ENCODE measurements at places on chromosomes 4 and X.
A peak's percentile ranks its signal among the peaks of the same experiment; 100 is the strongest.

- DNase-seq: no peak
Observed at GRCh38 chrX:114615765-114616164, 31.9 kb downstream of the HTR2C start.

- DNase-seq: no peak
Observed at GRCh38 chrX:53471346-53471745, 37.2 kb upstream of the HSD17B10 start.

DNA sequence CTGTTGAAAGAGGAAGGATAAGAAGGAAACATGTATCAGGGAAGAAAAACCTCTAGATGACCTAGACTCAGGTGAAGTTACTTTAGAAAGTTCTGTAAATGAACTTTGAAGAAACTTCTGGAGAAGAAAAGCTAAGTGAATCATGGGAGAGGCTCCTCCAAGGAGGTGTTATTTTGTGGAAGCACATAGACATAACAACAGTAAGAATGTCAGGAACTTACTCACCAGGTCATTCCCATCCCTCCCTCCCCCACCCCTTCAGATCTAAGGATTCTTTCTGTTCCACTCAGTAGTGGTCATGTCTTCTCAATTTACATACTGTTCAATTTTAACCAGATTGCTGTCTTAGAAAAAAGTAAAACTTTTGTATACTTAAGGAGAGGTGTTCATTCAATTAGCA lies 310.5 kb upstream of the DDX53 start:
- no peak for DNase-seq

DNA sequence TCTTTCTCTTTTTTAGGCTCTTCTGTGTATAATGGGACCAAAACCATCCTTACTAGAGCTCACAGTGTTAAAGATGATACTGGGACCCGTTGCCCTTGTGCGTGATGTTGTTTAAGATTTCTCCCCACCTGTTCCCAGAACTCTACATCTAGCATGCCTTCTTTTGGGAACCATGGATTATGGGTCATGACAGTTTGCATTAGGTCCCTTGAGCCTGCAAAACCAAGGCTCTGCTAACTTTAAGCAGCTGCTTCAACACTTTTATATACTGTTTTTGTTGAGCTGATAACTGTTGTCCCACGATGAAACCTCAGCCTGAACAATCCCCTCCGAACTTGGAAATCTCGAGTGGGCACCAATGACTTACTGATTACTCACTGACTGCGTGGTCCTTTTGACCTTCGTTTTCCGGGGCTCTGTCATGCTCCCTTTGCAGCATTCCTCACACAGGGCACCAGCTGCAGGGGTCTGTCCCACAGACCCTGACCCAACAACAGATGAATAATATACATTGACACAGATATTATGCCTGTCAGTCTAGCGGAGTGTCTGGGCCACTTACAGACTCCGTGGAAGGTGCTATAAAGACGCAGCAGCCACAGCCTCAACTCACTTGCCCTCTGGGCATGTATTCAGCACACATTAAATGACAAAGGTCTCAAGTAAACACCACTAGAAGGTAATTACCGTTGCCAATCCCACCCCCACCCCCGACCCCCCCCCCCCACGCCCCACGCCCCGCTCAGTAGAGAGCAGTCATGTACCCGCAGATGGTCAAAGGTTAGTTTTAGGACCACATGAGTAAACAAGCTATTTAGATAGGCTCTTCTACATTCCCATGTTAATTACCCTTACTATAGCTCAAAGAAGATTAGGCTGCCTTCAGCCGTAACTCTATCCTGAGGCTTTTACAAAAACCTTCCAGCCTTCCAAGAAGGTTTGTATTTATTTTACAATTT lies 162.0 kb upstream of the WDFY3 start:
- no peak for DNase-seq

- DNase-seq: no peak
Observed at GRCh38 chrX:31555506-31555905, 483.7 kb upstream of the FTHL17 start.

DNA sequence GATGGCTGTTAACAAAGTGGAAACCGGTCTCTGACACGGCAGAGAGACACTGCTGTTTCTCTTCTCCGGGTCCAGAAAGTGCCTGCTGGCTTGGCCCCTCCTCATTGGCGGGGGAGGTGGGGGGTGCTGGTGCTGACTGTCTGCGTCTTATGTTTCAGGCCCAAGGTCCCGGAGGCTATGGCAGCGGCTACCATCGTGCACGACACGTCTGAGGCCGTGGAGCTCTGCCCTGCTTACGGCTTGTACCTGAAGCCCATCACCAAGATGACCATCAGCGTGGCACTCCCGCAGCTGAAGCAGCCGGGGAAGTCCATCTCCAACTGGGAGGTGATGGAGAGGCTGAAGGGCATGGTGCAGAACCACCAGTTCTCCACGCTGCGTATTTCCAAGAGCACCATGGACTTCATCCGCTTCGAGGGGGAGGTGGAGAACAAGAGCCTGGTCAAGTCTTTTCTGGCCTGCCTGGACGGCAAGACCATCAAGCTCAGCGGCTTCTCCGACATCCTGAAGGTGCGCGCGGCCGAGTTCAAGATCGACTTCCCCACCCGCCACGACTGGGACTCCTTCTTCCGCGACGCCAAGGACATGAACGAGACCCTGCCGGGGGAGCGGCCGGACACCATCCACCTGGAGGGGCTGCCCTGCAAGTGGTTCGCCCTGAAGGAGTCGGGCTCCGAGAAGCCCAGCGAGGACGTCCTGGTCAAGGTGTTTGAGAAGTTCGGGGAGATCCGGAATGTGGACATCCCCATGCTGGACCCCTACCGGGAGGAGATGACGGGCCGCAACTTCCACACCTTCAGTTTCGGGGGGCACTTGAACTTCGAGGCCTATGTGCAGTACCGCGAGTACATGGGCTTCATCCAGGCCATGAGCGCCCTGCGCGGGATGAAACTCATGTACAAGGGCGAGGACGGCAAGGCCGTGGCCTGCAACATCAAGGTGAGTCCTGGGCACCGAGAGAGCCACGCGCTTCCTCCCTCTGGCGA lies 2.2 kb downstream of the AKAP17A start:
- no peak for DNase-seq

GRCh38 chr4:74623041-74623440 lies 171.3 kb downstream of the BTC start:
- peak; percentile 5 for DNase-seq

- DNase-seq: no peak
Observed at GRCh38 chrX:123454712-123455431, 270.8 kb downstream of the GRIA3 start.

DNA sequence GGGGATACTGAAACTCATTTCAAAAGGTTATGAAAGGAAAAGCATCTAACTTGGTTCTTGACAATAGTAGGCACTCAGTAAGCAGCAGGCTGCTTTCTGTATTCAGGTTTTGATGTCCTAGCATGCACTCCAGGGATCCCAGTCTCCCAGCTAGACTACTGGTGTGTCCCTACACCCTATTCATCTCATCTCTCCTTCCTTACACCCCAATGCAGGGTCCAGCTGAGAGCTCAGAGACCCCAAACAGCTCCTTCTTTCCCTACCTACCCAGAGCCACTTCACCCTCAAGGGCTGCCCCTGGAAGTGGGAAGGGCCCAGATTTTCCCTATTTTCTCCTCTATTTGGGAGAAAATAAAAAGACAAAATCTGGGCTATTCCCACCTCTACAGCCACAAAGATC lies 1.6 kb upstream of the EFNB1 start:
- DNase-seq: no peak

- no peak for DNase-seq
Observed at GRCh38 chrX:25754399-25754798, 383.7 kb upstream of the MAGEB18 start.

DNA sequence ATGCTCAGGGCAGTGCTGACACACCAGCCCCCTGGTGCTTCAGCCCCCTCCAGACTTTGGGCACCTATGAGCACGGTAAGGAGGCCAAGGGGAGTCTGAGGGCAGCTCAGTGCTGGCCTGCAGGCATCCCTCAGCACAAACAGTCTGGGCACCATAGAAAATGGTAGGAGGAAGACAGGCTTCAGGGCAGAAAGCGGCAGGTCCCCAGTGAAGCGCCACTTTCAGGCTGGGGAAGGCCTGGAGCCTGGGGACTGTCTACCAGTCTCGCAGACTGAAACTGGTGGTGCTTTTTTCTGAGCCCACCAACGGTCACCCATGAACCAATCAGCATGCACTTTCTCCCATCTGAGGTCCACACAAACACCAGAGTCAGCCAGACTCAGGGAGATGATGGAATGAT lies 1074.7 kb downstream of the PCDH18 start:
- no peak for DNase-seq

- DNase-seq: no peak
Observed at GRCh38 chr4:140326395-140326993, 47.0 kb upstream of the SCOC start.

GRCh38 chr4:145012841-145013240 lies 85.2 kb downstream of the ANAPC10 start:
- no peak for DNase-seq

GRCh38 chr4:137387924-137388323 lies 144.4 kb downstream of the PCDH18 start:
- no peak for DNase-seq

DNA sequence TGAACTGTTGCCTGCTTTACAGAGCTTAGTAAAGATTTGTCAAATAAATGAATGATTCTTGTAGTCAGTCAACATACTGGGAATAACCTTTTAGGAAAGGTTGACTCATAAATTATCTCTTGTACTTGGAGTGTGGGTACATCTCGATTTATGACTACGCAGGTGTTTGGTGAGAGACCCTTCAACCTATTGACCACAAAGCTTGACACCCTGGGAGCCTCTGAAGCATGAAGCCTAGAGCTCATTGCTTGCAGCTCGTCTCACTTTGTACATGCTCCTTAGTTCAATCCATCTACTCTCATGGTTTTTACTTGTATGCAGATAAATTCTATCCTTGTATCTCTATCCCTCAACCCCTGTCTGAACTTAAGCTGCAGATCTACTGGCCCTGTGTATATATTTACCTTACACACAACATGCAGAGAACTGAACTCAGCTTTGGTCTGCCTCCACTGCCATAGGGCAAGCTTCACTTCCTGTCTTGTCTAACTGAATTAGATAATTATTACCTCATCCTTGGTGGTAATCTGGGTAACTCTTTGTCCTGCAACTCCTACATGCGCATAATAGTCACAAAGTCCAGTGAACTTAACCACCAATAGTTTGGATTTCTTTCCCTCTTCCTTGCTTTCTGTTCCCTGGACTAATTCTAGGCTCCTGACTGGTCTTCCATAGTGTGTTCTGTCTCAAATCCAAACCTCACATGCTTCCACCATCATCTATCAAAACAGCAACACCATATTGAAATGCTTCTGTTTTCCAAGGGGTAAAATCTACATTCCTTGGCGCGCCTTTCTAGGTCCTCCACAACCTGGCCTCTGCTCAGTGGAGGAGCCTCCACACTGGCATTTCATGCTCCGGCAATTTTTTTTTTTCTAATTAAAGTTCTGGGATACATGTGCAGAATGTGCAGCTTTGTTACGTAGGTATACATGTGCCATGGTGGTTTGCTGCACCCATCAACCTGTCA lies 32.2 kb upstream of the FAT1 start:
- no peak for DNase-seq

- DNase-seq: no peak
Observed at GRCh38 chr4:100952590-100952989, 394.7 kb downstream of the PPP3CA start.

DNA sequence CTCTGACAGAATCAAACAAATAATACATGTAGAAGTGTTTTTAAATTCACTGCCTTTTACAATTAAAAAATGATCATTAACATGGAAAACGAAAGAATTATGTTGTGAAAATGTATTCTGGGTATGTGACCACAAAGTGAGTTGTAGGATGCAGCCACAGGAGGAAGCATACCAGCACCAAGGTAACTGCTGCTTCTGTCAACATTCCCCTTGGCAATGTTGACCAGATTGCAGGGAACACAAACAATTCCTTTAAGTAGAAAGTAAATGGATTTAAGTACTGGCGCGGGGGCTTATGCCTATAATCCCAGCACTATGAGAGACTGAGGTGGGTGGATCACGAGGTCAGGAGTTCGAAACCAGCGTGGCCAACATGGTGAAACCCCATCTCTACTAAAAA lies 1877.9 kb upstream of the PCDH7 start:
- DNase-seq: no peak

GRCh38 chr4:166903408-166903807 lies 330.9 kb downstream of the SPOCK3 start:
- DNase-seq: no peak

DNA sequence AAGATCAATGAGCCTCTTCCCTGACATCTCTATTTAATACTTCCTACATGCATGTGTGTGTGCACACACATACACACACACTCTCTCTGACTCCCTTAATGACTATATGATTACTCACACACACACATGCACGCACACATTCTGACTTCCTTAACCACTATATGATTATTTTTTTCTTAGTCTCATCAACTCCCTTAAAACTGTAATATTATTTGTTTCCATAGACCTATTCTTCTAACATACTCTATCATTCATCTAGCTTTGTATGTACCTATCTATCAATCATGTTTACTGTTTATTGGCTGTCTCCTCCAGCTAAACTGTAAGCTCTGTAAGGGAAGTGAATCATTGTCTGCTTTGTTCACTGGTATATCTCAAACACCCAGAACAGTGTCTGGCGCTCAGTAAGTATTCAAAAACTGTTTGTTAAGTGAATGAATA lies 236.6 kb downstream of the RASL11B start:
- no peak for DNase-seq

- peak; percentile 63 for DNase-seq
Observed at GRCh38 chrX:53312946-53313727, 31.8 kb upstream of the IQSEC2 start.

DNA sequence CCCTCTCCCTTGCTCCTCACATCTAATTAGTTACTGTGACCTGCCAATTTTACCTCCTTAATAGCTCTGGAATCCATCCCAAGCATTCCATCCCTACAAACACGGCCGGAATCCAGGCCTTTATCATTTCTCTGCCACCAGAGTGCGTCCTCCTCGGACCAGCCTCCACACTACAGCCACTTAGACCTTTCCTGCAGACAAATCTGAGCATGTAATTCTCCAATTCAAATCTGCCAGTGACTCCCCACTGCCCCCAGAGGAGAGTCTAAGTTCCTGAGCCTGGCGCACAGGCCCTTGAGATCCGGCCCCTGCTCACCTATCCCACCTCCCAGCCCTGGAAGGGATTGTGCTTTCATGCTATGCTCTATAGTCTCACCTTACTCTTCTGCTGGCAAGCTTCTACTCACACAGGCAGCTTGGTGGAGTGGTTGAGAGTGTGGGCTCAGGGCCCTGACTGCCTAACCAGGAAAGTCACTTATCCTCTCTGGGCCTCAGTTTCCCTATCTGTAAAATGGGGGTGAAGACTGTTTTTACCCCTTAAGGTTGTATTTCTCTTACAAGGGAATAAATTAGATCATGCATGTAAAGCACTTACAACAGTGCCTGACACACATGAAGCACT lies 31.2 kb downstream of the PJA1 start:
- DNase-seq: no peak

GRCh38 chrX:14926471-14926870 lies 53.2 kb downstream of the MOSPD2 start:
- no peak for DNase-seq

DNA sequence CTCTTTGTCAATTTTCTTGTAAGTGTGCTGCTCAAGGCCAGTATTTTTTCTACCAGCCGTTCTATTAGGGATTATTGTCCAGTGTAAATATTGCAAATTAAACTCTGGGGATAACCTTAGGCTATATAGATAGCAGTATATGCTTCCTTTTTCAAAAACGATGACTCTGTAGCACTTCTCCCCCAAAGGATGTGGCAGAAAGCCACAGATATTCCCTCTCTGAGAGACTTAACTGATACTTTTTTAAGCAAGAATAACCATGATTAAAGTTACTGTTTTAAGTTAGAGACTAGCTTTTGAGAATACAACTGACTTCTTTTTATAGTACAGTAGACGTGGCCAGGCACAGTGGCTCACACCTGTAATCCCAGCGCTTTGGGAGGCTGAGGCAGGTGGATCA lies 130.0 kb downstream of the FHIP1A start:
- DNase-seq: no peak

- no peak for DNase-seq
Observed at GRCh38 chr4:101163936-101164335, 183.4 kb downstream of the PPP3CA start.

All from stimulated activated naive CD8-positive, alpha-beta T cell treated with anti-CD3 and anti-CD28 coated beads, Interleukin-15, Interleukin-2, amounts not matched to agents 100 U/mL and 50 U/mL, for 24 hours (primary cell).